ENCODE measurements at places on chromosomes 4 and X.
A peak's percentile ranks its signal among the peaks of the same experiment; 100 is the strongest.

DNA sequence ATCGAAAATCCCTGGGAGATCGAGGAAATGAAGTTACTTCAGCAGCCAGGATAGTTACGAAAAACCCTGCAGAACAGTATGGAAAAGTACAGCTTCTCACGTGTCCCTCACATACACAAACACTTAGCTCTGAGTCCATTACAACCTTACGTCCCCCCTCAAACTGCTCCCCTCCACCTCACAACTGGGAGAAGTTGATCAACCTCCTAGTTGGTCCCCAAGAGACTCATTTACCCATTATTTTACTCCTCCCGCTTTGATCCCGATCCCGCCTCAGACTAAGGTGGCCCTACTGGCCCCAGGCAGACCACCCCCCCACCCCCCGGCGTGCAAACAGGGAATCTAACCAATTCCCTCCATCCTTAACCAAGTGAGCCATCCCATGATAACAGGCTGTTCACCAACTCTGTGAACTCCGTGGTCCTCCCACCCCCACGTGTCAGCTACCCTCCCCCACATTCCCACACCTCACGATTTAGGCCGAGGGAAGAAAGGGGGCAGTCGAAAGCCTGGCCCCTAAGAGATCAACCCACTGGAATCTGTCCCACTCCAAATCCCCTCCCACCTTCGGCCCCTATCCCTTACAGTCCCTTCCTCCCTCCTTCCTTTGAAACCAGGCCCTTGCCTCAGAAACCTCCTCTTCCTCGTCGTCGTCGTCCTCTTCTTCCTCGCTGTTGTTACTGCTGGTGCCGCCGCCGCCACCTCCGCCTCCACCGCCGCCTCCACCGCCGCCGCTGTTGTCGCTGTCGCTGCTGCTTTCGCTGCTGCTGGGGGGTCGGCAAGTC, 755 bp downstream of the ANKRD17 start:
- DNase-seq: peak; percentile 3

- no peak for DNase-seq
These were observed 558.5 kb upstream of the DIAPH2 start for GRCh38 chrX:96126182-96126581.

- DNase-seq: no peak
These were observed 10.3 kb upstream of the UGT2B11 start for GRCh38 chr4:69224891-69225290.

- no peak for DNase-seq
These were observed 556 bp upstream of the SLC25A43 start for GRCh38 chrX:119398587-119398973.

DNA sequence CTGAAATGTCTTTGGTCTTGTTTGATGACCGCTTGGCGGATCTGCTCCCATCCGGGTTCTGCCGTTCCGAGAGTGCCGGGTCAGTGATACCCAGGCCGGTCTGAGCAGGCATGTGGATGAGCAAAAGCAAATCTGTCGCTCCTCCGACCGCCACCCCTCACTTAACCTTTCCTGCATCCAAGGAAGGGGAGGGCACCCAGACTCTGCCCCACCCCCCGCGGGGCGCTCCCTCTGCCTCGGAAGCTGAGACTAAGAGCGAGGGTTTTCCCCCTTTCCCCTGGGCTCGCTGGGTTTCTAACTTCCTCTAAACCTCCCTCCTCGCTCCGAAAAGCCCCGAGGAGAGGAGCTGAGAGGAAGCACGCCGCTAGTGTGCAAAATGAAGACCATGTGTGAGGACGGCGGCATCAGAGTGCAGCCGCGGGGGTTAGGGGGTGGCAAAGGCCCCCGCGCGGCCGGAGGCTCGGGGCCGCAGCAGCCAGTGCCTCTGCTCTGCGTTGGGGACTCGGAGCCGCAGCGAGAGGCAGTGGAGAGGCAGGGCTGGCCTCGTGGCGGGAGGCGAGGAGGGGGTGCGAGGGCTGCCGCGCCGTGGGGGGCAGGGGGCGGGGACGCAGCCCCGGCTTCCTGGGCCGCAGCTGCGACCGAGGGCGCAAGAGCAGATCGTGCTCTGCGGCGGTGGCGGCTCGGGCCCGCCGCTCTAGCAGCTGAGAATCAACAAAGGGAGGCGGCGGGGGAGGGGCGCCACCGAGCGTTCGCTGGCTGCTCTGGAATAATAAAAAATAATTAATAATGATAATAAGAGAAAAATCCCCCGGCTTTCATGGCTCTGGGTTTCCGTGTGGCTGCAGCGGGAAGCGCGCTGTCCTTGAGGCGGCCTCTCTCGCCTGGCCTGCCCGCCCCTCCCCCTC, 55.8 kb upstream of the BCOR start:
- DNase-seq: peak; percentile 53

Data from activated CD4-positive, alpha-beta T cell treated with anti-CD3 and anti-CD28 coated beads for 24 hours (primary cell).